ENCODE measurements at places on chromosomes 12 and 14.

DNA sequence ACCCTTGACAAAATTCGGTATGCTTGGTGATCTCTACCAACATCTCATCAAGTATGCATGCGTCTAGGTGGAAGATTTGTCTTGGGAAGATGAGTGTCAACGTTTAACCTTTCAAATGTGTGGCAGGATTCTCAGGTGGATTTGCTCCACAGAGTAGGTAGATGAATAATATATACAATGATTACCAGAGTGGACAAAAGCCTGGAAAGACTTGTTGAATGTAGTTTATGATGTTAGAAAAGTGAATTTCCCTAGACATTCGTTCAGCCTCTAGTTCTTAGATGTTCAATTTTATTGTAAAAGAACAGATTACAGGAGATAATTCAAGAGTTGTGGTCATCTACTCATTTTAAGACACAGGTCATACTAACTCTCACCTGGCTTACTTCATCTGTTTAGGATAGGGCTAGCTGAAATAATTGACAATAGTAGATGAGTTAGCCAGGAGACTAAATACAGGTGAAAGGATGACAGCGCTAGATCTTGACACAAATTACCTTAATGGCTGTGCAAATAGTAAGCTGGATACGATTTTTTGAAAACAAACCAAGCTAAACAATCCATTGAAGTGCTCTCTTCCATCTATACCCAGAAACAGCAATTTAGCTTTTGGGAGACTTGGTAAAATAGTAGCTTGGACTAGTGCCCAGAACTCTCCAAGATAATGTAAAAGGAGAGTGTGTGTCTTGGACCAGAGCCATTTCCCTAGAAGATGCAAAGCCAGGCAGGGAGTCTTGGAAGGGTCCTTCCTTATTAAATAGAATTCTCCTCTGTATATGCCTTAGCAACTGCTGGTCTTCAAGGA lies 168.0 kb downstream of the DACT1 start:
- H3K27ac ChIP-seq: no peak overlapping the region
- H3K4me1 ChIP-seq: no peaks in the 10 kb centered on the region
- H3K27me3 ChIP-seq: no peaks in the 10 kb centered on the region
- DNase-seq: no peak

DNA sequence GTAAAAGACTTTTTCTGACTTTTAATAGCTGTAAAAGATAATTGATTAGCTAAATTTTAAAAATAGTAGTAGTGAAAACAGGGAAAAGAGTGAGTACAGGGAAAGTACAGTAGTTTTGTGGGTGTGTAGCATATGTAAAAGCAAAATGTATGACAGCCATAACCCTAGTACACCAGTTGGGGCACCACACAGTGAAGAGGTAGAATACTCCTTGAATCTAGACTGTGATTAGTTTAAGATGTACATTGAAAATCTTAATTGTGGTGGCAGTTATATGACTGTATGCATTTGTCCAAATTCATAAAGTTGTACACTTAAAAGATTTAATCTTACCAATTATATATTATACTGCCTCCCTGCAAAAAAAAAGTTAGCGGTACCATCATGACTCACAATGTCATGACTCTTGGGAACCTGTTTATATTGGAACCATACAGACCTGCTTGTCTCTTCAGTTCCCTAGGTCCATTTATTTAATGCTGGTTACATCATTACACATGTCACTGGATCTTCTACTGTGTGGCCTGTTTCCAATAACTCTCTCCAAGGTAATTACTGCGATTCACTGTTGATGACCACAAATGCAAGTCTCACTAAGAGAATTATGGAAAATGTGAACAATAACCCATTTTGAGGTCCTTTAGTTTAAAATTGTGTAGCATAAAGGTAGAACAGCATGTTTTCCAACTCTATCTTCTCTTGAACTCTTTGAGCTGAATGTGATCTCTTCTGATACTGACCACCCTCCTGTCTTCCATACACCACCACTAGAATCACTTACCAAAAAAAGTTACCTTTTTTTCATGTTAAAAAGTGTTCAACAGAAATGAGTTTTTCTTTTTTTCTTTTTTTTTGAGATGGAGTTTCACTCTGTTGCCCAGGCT lies 264.2 kb upstream of the AMIGO2 start:
- no peak for DNase-seq
- no peaks in the 10 kb centered on the region for H3K27me3 ChIP-seq
- no peaks in the 10 kb centered on the region for H3K36me3 ChIP-seq
- H3K27ac ChIP-seq: no peak overlapping the region
- H3K4me3 ChIP-seq: no peak overlapping the region
- H3K4me1 ChIP-seq: no peaks in the 10 kb centered on the region

- H3K27ac ChIP-seq: peak overlapping the region; percentile 93
- peak overlapping the region; percentile 83 for H3K4me3 ChIP-seq
- no peaks in the 10 kb centered on the region for H3K27me3 ChIP-seq
- peaks cover 25% of the 10 kb centered on the region for H3K4me1 ChIP-seq
- no peak for DNase-seq
These were observed 527 bp upstream of the ATP23 start for GRCh38 chr12:57940915-57941164.

- H3K36me3 ChIP-seq: no peaks in the 10 kb centered on the region
- no peaks in the 10 kb centered on the region for H3K27me3 ChIP-seq
- H3K4me3 ChIP-seq: no peak overlapping the region
- H3K4me1 ChIP-seq: peaks cover 72% of the 10 kb centered on the region
These were observed 205.7 kb upstream of the GZMB start for GRCh38 chr14:24839617-24840203.

DNA sequence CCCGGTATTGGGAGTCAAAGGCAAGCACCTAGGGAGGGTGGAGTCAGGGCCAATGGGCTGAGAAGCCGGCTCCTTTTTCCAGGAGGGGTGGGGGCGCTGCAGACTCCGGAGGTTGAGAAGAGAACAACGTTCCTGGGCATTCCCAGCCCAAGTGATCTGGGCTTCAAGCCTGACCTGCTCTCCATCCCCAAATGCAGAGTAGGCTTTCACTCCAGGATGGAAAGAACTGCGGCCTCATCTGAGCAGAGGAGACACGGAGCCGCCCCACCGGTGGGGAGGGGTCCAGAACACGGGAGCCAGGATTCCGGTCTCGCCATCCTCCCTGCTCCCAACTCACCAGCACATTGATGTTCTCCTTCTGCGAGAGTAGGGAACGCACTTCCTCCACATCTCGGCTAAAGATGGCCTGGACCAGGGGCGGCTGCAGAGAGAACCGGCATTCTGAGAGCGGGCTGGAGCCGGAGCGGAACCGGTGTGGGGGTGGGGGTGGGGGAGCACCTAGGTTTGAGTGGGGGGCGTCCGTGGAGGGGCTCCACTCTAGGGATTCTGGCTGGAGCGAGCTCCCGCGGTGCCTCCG lies 605 bp downstream of the ANKRD52 start:
- no peaks in the 10 kb centered on the region for H3K27me3 ChIP-seq
- no peak for DNase-seq
- peaks cover 41% of the 10 kb centered on the region for H3K36me3 ChIP-seq
- H3K4me1 ChIP-seq: peaks cover 37% of the 10 kb centered on the region
- peak overlapping the region; percentile 98 for H3K4me3 ChIP-seq
